ENCODE measurements at places on chromosomes 5 and 9.

GRCh38 chr9:6090277-6091210 lies 75.1 kb upstream of the RANBP6 start:
- no peak for DNase-seq

DNA sequence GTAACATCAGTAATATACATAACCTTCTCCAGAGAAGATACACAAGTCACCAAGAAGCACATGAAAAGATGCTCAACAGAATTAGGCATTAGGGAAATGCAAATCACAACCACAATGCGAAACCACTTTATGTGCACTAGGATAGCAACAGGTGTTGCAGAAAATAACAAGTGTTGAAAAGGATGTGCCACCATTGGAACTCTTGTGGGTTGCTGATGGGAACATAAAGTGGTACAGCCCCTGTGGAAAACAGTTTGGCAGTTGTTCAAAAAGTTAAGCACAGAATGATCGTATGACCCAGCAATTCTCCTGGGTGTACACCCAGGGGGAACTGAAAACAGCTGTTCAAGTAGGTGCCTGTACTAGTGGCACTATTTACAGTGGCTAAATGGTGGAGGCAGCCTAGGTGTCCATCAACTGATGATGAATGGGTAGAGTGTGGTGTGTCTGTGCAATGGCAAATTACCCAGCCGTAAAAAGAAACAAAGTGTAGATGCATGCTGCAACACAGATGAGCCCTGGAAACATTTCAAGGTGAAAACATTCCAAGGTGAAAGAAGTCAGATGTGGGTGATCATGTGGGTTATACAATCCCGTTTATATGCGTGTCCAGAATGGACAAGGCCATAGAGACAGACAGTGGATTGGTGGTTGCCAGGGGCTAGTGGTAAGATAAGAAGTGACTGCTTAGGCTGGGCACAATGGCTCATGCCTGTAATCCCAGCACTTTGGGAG lies 27.2 kb downstream of the CCDC69 start:
- no peak for DNase-seq

GRCh38 chr5:128927644-128928043 lies 37.6 kb upstream of the SLC27A6 start:
- DNase-seq: no peak

DNA sequence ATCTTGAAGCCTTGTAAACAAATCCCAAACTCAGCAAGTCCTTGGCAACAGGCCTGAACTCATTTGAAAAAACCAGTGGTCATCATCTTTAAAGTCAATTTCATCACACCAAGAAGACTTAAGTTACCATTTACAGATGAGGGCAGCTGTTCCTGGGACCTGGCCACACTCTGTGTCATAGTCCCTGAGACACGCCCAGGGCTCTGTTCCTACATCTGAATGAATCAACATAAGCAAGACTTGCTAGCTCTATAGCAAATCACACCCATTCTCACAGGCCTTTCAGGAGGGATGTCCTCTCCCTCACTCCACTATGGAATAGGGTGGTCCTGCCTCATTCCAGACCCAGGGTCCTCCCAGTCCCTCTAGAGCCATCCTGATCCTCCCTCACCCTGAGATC lies 142.8 kb downstream of the NSG2 start:
- DNase-seq: no peak

DNA sequence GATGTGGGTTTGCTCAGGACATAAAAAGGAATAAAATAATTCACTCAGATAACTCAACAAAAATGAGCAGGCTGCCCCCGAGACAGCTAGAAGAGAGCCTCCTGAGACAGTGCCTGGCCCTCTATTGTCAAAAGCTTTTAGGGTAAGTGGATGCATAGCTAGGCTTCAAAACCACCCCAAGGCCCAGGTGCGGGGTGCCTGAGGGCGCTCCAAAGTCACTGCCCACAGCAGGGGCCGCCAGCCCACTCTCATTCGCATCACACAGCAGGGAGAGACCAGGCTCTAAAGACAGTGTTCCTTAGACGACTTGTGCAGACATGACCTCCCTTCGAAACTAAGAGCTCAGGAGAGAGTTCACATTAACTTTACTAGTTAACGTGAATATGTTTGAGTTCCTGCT lies 271.5 kb downstream of the FSTL4 start:
- no peak for DNase-seq

GRCh38 chr9:5622016-5622415 lies 6.9 kb upstream of the RIC1 start:
- DNase-seq: no peak

DNA sequence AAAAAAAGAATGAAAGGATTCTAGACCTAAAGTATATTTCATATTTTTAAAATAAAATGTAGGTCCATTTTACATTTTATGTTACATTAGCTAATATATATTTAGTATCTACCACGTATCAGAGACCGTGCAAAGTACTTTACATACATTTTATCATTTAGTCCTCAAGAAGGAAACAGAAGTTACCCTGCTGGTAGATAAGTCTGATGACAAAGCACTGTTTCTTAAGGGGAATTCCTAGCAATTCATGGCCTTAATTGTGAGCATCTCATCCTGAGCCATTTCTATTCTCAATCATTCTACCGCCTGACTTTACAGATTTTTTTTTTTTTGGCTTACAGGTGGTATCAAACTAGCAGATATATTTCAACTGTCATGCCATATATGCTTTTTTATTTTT lies 367.7 kb downstream of the PRELID2 start:
- DNase-seq: no peak

DNA sequence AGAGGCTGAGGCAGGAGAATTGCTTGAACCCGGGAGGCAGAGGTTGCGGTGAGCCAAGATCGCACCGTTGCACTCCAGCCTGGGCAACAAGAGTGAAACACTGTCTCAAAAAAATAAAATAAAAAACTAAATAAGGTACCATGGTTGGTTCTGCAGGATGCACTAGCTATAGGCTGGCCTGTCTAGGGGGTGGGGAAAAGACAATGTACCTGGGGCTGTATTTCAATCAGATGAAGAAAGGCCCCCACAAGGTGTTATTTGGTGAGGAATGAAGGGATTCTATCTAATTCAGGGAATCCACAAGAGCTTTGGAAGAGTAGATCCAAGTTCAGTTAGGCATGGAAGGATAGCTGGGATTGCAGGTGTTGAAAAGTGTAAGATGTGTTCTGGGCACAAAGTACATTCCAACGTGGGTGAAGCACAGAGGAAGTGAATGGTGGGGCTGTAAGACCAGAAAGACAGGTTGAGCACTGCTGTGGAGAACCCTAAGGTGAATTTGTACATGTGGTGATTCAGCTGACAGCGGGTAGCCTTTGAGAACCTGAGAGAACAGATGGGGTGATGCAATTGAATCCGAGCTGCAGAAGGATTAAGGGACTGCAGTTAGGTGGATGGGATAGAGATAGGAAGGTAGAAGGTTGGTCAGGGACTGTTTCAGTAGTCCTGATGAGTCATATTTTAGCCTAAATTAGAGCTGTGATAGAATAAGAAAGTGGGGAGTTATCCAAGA lies 71.8 kb downstream of the CAST start:
- DNase-seq: no peak

DNA sequence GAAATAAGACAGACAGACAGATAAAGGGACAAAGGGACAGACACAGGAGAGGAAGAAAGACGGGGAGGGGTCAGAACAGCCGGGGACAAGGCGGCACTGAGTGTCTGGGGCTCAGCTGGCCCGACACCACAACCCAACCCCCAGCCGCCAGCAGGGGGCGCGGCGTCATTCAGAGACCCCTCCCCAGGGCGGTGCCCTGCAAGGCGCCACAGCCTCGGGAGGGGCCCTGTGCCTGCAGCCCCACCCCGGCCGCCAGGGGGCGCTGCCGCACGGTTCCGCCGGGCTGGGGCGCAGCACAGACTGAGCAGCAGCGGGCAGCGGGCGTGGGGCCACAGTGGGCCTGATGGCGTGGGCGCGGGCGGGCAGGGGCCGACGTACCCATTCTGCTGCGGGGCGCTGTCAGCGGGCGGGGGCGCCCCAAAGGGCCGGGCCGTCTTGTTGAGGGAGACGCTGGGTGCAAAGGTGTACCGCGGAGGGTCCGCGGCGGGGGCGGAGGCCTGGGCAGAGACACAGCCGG lies 5.9 kb downstream of the PDLIM7 start:
- DNase-seq: no peak

DNA sequence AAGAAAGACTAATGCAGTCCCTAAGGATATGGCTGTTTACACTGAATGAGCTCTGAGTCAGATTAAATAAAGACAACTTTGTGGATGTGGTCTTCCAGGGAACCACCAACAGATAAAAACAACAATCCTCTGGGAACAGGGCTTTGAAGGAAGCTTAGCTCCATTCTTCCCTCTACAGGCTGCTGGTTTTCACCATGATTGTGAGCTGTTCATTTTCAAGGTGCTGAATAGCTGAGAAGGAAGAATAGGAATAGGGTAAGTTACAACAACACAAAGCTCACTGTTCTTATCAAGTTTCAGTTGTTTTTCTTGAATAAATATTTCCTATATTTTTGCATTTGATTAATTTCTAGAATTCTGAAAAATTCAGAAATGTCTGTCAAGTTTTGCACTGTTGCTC lies 25.9 kb upstream of the PTAR1 start:
- DNase-seq: no peak

- no peak for DNase-seq
These were observed 1496.2 kb upstream of the CDH6 start for GRCh38 chr5:29697278-29697677.

- no peak for DNase-seq
These were observed 13.9 kb upstream of the UHRF2 start for GRCh38 chr9:6399071-6399470.

- DNase-seq: no peak
These were observed 5.3 kb downstream of the SLC1A3 start for GRCh38 chr5:36611520-36612274.

- no peak for DNase-seq
These were observed 178.9 kb downstream of the BARX1 start for GRCh38 chr9:93776256-93776655.

DNA sequence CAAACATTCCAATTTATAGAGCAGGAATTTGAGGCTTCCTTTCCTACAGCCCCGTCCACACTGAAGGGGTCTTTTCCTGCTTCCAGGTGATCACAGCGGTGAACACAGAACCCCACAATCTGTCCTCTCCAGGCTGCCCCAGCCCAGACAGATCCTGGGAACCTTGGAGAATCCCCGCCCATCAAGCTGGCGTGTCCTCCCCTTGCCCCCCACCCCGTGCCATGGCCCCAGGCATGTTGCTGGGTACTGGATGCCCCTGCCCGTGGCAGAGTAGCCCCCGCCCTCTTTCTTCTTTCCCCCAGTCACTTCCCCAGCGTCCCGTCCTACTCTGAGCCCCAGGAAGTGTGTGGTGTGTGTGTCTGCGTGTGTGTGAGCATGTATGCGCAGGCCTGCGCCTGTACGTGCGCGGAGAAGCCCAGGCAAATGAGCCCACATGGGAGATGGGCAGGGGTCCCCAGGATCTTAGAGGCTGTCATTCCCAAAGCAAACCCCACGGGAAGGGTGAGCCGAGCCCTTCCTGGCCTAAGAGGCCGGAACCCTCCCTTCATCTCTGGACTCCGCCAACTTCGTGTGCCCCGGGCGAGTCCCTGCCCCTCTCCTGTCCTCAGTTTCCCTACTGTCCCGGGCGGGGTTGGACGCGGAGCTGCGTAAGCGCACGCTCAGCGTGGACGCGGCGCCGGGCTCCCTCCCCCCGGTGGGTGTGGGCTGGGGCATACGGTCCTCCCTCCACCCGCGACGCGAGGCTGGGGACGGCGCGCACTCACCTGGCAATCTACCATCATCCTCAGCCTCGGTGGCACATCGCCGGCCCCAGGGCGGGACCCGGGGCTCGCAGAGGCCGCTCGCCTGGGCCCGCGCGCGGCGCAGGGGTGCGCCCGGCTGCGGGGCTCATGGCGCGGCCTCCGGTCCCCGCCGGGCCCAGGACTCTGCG lies 15.2 kb downstream of the GBGT1 start:
- DNase-seq: peak; percentile 65

- DNase-seq: no peak
These were observed 56.6 kb downstream of the CAMSAP1 start for GRCh38 chr9:135850737-135851136.

- DNase-seq: no peak
These were observed 419.1 kb downstream of the NR2F1-AS1 start for GRCh38 chr5:93161661-93162654.

DNA sequence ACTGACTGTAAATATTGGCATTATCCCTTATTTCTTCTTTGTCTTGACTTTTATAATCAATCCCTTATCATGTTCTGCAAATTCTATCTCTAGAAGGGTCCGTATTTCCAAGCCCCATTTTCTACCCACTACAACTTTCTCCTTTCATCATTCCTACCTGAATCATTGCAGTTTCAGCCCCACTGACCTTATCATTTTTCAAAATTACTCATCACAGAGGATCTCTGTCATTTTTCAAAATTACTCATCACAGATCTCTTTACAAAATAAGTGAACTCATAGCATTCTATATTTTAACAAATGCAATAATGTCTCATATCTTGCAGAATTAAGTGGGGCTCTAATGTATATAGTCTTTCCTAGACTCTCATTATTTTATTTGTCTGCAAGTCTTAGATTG lies 256.9 kb upstream of the COX7C start:
- no peak for DNase-seq

DNA sequence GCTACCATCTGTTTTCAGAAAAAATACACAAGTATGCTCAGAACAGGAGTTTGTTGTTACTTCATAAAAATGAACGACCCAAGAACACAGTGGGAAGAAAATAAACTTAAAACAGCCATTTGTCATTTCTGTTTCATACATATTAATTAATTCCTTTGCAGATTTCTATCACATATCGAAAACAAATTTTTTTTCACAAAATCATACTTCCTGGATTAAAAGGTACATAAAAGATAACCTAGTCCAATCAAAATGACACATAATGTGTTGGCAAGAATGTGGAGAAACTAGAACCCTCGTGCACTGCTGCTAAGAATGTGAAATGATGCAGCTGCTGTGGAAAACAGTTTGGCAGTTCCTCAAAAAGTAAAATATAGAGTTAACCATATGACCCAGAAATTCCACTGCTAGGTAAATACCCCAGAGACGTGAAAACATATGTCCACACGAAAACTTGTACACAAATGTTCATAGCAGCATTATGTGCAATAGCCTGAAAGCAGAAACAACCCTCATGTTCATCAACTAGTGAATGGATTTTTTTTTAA lies 46.0 kb downstream of the MYO10 start:
- DNase-seq: no peak

- no peak for DNase-seq
These were observed 1860.7 kb upstream of the WWC1 start for GRCh38 chr5:166430491-166431319.

- peak; percentile 40 for DNase-seq
These were observed 311.4 kb downstream of the TLE4 start for GRCh38 chr9:79883073-79883645.

- no peak for DNase-seq
These were observed 143.2 kb downstream of the HMHB1 start for GRCh38 chr5:143955141-143955540.

- no peak for DNase-seq
These were observed 523.9 kb downstream of the TAF11L14 start for GRCh38 chr5:18158166-18158565.

- no peak for DNase-seq
These were observed 75.2 kb upstream of the HRH2 start for GRCh38 chr5:175582697-175583096.

- DNase-seq: no peak
These were observed 62.3 kb downstream of the NIPSNAP3B start for GRCh38 chr9:104826079-104826775.

GRCh38 chr9:129236441-129237145 lies 58.5 kb upstream of the IER5L start:
- no peak for DNase-seq

GRCh38 chr9:97307500-97308163 lies at the start of gene CCDC180:
CCDC180 (plus strand) TSS chr9:97307659; CDS start chr9:97308064, 405 bp downstream.
- DNase-seq: no peak
